Effector memory CD4-positive, alpha-beta T cell (primary cell): ENCODE measurements at places on chromosomes 12 and 14.
A peak's percentile ranks its signal among the peaks of the same experiment; 100 is the strongest.

GRCh38 chr12:109330282-109331230, 17.1 kb upstream of the MYO1H start:
- DNase-seq, result no peak

GRCh38 chr12:124938108-124938507, 23.7 kb upstream of the UBC start:
- no peak for DNase-seq

DNA sequence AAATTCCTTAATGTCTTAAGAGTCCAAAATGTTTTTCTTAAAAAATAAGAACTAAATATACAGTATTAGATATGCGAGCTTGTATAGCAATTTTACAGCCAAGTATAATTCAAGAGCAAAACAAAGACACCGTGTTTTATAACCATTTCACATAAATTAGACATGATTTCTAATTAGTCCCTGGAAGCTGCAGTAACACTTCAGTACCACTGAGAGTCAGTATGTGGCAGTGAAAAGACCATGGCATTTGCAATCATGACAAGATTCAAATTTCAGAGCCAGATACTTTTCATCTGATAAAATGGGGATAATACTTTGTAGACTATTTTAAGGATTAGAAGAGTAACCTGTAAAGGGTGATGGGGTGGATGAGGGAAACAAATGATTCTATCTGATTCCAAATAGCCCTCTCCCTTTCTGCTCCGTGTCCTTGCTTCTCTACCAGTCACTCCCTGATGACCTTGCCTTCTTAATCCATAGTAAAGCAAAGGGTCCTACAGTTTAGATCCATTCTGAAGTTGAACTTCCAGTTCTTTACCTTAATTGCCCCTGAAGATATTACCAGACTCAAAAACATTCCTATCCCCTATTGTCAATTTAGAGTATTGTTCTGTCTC, 145.4 kb upstream of the ABCD2 start:
- DNase-seq, result no peak

DNA sequence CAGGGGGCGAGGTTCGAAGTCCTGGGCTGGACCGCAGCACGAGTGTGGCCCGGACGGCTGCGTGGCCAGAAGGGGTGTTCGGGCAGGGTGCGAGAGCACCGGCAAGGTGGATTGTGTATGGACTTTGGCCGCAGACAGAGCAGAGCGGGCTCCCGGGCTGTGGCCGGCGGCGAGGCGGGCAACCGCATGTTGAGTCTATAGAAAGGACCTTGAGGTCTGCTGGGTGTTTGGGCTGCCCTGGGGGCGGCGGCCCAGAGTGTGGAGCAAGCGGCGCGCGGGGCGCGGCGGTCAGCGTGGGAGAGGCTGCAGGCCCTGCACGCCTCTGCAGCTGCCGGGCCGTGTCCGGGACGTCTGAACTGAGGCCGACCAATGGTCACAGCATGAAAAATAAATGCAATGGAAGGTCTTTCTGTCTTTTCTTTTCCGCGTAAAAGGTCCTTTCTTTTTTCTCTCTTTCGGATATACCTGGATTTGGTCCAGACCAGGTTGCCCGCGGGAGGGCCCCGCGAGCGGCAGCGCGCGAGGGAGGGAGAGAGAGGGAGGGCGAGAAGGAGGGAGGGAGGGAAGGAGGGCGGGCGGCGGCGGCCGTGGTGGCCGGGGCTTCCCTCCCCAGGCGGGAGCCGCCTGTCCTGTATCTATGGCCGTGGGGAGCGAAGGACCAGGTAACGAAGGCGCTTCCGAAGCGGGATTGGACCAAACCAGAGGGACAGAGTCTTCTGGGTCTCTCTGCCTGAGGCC, 5.5 kb upstream of the HOXC9 start:
- no peak for DNase-seq

- no peak for DNase-seq
These were observed 41.6 kb downstream of the RNF34 start for GRCh38 chr12:121441555-121441954.

- no peak for DNase-seq
These were observed 99.3 kb downstream of the PELI2 start for GRCh38 chr14:56217380-56218045.

GRCh38 chr12:29241821-29242591, 92.9 kb downstream of the FAR2 start:
- no peak for DNase-seq

DNA sequence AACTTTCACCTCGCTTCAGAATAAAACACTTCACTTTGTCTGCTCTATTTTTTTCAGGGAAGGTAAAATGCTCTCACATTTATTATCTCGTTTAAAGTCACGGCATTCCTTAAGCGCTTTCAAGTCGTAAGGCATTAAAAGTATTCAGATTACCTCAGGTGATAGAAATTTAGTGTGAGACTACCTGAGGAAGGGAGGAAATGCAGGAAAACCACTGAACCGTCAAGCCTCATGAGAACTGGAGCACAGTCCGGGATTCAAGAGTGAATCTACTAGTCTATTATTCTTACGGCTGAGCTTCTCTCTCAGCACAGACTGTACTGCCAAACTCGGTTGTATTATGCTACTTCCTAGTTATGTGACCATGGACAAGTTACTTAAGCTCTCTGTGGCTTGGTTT, 8.3 kb upstream of the PPFIBP1 start:
- DNase-seq, result no peak

- no peak for DNase-seq
These were observed 905 bp upstream of the CIPC start for GRCh38 chr14:77097006-77097699.

- no peak for DNase-seq
These were observed 72.1 kb upstream of the RTL1 start for GRCh38 chr14:100975671-100976070.

GRCh38 chr12:49534731-49535278, 4.0 kb upstream of the KCNH3 start:
- DNase-seq, result no peak

GRCh38 chr12:106586803-106587684, 4.2 kb downstream of the RFX4 start:
- no peak for DNase-seq

- no peak for DNase-seq
These were observed 8.5 kb upstream of the MYO1A start for GRCh38 chr12:57058454-57058853.

GRCh38 chr14:53520078-53520928, 367.2 kb upstream of the DDHD1 start:
- DNase-seq, result no peak

GRCh38 chr12:1310653-1311052, 283.7 kb downstream of the FBXL14 start:
- no peak for DNase-seq

DNA sequence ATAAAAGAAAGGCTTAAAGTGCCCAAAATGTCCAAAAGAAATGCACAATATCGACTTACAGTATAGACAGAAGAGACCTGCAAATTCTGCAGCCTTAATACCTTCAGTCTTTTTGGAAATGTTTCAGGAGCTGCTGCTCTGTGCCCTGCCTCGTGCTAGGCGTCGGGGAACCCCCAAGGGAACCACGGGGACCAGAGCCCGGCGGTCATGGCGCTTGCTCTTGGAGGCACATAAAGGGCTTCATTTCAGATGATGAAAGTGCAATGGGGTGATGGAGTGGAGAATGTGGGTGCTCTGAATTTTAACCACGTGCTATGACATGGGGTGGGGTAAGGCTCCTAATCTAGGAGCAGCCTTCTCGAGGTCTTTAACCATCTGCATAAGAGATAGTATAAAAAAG, 14.8 kb upstream of the AACS start:
- DNase-seq, result no peak

- DNase-seq, result no peak
These were observed 1940.0 kb upstream of the SEL1L start for GRCh38 chr14:83473416-83474235.

DNA sequence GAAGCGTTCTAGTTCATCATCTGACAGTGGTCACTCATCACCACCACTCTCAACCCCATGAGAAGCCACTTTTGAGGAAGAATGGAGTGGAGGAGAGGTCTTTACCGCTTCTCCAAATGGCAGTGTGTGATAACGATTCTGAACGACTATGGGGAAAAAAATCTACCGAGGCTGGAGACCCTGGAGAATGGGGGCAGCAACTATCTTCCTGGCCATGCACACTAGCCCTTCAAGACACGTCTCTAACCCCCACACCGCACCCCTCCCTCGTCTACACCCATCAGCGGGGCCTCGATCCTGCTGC, 365 bp downstream of the ING4 start:
- DNase-seq, result no peak

GRCh38 chr14:67583711-67584644, 16.1 kb downstream of the PIGH start:
- DNase-seq, result no peak

- no peak for DNase-seq
These were observed 86.8 kb downstream of the ITPR2 start for GRCh38 chr12:26746121-26746714.

GRCh38 chr12:82688596-82688995, 1.9 kb downstream of the TMTC2 start:
- no peak for DNase-seq

- DNase-seq, result no peak
These were observed 62.7 kb downstream of the ERH start for GRCh38 chr14:69335371-69335771.

DNA sequence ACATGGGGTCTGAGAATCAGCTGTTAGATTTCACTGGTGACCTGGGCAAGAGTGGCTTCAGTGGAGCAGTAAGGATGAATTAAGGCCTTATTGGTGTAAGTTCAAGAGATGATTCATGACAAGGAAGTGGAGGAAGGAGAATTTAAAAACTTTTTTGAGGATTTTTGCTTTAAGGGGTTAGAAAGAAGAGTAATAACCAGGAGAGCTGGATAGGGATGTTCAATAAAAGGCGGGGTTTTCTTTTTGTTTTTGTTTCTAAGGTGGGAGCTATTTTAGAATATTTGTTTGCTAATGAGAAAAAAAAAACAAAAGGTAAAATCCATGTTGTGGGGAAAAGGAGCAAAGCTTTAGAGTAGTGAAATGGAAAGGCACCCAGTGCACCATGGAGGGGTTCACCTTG, 15.2 kb upstream of the TUBA1B start:
- DNase-seq, result no peak

- no peak for DNase-seq
These were observed 144.7 kb upstream of the TMCC3 start for GRCh38 chr12:94795044-94795443.

DNA sequence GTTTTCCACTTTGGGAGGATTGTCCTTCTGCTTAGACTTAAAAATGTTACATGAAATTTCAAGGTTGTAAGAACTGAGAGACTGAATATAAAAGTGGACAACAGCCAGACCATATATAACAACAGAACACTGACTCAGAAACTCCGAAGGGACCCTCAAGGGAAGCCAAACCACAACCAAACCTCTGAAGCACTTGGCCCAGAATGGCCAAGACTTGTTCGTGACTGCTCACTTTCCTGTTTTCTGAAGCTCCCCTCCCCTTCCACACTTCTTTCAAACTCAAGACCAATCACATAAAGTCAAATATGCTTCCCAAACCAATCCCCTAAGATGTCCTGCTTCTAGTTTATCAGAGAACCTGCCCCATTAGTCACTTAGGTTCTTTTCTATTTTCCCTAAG, 13.7 kb downstream of the OR6J1 start:
- no peak for DNase-seq

DNA sequence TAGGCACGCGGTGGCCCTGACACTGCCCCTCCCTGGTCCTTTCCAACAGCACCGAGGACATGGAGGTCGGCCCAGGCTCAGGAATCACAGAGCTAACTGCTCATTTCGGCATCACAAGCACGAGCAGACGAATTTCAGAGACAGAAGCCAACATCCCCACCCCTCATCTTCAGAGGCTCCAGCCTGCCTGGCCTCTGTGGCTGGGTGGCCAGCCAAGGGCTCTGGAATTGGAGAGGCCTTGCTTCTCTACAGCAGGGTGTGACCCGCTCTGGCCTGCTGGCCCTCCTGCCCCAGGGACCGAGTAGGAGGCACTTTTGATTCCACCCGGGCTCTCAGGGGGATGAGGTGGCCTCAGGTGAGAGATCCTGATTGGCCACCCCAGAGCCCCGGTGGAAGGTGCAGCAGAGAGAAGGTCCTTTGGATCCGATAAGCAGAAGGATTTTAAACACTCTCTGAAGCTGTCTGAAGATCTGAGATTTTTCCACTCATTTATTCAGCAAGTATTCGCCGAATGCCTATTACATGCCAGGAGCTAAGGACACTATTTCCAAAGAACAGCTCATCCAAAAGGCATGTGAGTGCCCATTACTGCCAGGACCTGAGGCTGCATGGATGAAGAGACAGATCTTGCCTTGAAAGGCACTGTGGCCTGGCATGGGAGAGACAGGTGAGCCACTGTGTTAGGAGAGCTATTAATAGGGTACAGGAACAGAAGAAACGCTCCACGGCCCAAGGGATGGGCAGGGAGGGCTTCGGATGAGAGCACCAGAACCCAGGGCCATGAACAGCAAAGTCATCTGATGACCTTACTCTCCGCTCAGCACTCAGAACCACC, 10.2 kb downstream of the BAG5 start:
- no peak for DNase-seq

DNA sequence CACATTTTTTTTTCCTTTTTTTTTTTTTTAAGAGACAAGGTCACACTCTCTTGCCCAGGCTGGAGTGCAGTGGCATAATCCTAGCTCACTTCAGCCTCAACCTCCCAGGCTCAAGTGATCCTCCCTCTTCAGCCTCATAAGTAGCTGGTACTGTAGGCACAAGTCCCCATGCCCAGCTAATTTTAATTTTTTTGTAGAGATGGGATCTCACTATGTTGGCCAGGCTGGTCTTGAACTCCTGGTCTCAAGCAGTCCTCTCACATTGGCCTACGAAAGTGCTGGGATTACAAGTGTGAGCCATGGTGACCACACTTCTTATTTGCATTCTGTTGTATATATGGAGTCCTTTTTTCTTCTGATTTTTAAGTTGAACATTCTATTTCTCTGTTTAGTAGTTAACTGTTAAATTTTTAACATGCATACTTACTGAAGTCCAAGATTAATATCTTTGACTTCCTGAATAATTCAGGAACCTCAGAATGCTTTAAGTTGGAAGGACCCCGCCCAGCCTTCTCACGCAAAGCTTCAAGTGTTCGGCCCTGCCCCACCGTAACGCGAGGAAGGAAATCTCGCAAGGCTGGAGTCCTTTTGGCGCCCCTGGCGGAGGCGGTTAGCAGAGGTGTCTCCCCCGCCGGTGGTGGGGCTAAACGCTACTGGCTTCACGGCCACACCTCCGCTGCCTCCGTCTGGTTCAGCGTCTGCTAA, 21.6 kb downstream of the SPATS2 start:
- DNase-seq, result peak; percentile 19

- no peak for DNase-seq
These were observed 1.1 kb downstream of the TSPAN9 start for GRCh38 chr12:3078086-3078820.
